ENCODE measurements at places on chromosomes 5 and 9.

DNA sequence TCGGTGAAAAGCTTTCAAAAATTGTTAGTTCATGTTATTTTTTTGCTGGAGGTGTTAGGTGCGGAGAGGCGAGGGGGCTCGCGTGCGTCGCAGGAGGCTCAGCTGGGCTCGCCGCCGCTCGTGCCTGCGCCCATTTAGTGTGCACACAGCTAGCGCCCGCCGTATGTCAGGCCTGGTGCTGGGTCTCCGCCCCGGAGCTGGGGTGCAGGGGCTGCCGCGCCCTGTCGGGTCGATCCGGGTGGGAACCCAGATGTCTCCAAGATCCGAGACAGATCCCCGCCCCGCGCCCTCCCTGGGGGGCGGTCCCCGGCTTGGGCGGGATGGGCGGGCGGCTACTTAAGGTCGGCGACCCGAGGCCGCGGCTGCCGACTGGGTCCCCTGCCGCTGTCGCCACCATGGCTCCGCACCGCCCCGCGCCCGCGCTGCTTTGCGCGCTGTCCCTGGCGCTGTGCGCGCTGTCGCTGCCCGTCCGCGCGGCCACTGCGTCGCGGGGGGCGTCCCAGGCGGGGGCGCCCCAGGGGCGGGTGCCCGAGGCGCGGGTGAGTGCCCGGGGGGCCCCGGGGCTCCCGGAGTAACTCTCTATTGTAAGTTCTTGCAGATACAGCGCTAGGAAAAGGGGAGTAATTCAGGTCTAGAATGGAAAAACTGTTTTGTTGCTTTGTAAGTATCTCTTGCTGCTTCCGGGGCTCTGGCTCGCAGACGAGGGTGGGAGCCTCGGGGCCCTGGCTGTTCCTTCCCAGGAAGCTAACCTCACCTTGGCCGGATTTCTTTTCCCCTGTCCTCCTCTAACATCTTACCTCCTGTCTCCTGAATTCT lies 31.7 kb downstream of the GSN start:
- DNase-seq = no peak

- DNase-seq = no peak
These were observed 356.8 kb upstream of the CHD1 start for GRCh38 chr5:99285606-99286005.

- DNase-seq = no peak
These were observed 20.1 kb downstream of the ATOX1 start for GRCh38 chr5:151738125-151738848.

DNA sequence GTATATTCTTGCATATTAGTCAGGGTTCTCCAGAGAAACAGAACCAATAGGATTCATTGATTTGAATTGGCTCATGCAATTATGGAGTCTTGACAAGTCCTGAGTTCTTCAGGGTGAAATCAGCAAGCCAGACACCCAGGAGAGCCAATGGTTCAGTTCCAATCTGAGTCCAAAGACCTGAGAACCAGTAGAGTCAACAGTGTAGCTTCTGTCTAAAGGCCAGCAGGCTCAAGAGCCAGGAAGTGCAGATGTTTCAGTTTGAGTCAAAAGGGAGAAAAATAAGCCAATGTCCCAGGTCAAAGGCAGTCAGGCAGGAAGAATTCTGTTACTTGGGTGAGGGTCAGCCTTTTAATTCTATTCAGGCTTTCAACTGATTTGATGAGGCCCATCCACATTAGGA lies 37.8 kb upstream of the ANKRD34B start:
- no peak for DNase-seq

GRCh38 chr5:218457-219291 lies 554 bp downstream of the SDHA start:
- no peak for DNase-seq

DNA sequence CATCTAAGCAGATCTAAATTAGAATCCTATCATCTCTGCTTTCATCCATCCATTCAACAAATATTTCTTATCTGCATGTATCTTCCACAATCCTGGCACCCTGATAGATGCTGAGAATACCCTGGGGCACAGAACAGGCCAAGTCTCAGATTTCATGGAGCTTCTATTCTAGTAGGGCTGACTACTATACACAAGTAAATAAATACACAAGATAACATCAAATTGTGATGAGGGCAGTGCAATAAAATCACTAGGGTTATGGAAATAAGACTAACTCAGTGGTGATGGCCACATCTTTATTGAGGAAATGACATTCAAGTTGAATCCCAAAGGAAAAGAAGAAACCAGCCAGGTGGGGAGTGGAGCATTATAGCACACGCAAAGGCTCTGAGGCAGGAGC lies 138.4 kb upstream of the GLRA1 start:
- no peak for DNase-seq

DNA sequence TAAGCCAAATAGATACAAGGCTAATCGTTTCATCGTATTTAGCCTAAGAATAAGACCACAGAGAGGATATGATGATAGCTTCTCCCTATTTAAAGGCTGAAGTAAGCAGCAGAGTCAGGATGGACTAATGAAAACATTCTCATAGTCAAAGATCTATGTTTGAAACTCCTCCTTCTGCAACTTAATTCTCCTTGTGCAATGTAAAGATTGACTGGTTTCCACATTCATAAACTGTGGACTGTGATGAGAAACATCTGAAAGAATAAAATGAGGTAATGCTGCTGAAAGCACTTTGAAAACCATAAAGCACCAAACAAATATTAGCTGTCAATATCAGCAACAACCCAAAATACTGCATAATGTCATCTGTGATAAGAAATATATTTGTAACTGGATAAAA lies 361.9 kb downstream of the CSNK1G3 start:
- DNase-seq = no peak

DNA sequence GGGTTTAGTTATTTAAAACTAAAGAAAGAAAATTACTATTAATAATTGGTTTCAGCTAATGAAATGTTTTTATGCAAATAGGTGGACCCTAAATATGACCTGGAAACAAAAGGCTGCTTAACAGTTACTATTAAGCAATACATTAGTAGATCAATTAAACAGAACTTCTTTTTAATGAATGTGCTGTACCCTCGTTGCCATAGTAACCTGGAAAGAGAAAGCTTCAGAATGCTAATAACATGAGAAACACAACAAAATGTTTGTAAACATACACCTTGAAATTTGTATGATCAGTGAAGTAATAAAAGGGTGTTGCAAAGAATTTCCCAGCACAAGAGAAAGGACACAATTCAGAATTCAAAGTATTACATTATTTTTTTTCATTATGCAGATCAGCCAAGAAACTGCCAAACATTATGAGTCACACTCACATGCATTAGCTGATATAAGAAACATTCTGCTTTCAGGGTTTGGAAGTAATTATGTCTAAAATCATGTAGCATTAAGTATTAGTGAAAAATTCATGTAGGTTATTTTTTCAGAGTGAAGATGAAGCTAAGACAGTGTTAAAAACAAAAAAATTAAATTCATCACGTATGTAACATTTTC lies 348.3 kb downstream of the ISL1 start:
- no peak for DNase-seq

DNA sequence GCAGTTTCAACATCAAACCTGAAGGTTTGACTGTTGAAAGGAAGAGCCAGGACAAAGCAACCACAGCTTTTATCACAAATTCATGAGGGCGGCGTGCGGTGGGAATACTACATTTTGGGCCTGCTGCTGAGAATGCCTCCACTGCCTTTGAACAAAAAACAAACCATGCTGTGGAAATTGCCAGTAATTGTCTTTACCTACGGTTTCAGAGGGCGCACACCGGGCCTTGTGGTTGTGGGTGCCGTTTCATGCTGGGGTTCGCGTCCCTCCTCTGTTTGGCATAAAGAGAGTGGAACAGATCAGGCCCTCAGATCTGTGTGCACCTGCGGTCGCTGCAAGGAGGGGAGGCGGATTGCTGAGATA lies 27.6 kb upstream of the TCF7 start:
- peak; percentile 20 for DNase-seq

- no peak for DNase-seq
These were observed 320.9 kb downstream of the NTRK2 start for GRCh38 chr9:84990416-84990815.

DNA sequence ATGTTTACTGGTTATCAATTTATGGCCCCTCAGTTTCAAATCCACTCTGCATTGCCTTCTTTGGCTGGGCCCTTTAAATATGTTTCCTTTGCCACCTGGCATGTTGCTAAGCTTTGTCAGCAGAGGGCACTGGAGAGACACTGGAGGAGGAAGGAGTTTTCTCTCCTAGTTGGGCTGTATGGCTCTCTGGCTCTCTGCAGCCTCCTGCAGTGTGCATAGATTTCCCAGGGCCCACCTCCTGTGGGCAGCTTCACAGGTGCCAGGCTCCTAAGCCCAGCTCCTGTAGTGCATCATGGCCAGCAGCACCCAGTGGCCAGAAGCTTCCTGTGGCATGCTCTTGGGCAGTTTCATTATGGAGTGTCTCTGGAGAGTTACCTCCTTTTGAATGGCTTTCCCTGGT lies 23.3 kb downstream of the CAVIN4 start:
- DNase-seq = peak; percentile 81

DNA sequence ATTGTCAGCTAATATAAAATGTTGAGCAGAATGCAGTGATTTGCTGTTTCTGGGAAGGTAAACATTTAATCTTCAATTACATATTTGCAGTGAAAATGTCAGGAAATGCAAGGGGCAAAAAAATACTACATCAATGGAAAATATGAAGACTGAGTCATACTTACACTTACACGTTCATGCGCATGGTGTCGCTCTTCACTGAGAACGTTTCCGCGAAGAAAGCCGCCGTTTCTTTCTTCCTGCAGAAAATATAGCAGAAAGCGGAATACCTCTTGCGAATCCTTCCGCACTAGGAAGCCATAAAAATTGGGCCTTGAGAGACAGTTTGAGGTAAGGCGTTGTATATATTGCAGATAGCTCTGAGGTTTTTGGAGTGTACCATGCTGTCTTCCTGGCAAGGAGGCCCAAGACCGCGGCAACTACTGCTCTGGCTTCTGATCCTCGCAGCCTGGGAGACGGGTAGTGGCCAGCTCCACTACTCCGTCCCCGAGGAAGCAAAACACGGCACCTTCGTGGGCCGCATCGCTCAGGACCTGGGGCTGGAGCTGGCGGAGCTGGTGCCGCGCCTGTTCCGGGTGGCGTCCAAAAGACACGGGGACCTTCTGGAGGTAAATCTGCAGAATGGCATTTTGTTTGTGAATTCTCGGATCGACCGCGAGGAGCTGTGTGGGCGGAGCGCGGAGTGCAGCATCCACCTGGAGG lies at the start of gene PCDHA13:
PCDHA13 (plus strand) TSS at position 236 of the 702 bp plus-strand sequence; CDS start at position 381, 145 bp downstream.
- peak; percentile 38 for DNase-seq

DNA sequence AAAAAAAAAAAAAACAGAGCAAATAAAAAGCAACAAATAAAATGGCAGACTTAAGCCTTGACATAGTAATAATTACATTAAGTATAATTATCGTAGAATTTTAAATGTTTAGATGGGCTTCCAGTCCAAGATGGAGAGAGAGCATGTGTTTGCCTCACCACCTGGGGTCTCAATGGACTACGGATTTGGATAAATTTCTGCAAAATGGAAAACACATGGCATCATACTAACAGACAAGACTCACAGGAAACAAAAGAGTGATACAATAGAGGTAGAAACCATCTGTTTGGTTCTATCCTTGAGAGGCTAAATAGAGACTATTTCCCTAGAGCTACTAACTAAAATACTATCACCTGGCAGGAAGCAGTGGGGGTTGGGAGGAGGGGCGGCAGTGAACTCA lies 144.3 kb downstream of the MUSK start:
- no peak for DNase-seq

GRCh38 chr9:4665357-4665756 lies 923 bp downstream of the SPATA6L start:
- DNase-seq = no peak

DNA sequence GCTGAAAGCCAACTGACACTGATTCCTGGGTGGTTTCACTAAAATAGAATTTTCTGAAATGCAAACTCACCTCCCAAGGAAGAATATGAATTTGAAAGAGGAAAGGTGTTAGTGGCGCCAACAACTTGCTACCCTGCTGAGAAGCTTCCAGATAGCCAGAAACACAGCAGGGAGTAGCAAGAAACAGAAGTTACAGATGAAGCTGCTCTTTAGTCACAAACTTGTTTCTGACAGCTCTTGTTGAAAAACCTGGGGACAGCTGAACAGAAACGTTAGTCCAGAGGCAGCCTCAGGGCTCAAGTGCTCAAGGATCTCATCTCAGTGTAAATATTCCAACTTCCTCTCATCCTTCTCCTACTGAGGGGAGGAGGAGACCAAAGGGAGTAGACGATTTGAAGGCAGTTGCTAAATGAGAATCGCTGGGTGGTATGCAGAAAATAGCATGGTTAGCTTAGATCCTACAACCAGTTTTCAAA lies 184.1 kb downstream of the PDE4D start:
- DNase-seq = peak; percentile 56

DNA sequence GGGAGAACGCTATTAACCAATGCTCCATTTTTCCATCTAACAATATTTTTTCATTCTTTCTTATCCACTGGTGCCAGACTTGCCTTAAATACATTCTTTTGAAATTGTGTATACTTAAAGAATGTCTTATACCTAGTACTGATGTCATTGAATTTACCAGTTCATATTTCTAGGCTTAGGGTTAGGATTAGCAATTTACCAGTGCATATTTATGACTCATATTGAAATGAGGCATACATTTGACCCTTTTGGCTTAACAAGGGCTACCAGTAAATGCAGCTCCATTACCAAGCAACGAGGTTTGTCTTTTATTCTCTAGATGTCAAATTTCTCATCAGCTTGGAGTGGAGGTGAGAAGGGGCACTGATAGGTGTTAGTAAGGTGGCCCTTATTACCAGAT lies 89.5 kb downstream of the CDH9 start:
- no peak for DNase-seq

- DNase-seq = no peak
These were observed 51.8 kb downstream of the NDST1 start for GRCh38 chr5:150559701-150560100.

GRCh38 chr9:21750021-21750735 lies 52.3 kb upstream of the MTAP start:
- DNase-seq = no peak

- peak; percentile 84 for DNase-seq
These were observed 34.6 kb downstream of the SPARC start for GRCh38 chr5:151651997-151652645.

DNA sequence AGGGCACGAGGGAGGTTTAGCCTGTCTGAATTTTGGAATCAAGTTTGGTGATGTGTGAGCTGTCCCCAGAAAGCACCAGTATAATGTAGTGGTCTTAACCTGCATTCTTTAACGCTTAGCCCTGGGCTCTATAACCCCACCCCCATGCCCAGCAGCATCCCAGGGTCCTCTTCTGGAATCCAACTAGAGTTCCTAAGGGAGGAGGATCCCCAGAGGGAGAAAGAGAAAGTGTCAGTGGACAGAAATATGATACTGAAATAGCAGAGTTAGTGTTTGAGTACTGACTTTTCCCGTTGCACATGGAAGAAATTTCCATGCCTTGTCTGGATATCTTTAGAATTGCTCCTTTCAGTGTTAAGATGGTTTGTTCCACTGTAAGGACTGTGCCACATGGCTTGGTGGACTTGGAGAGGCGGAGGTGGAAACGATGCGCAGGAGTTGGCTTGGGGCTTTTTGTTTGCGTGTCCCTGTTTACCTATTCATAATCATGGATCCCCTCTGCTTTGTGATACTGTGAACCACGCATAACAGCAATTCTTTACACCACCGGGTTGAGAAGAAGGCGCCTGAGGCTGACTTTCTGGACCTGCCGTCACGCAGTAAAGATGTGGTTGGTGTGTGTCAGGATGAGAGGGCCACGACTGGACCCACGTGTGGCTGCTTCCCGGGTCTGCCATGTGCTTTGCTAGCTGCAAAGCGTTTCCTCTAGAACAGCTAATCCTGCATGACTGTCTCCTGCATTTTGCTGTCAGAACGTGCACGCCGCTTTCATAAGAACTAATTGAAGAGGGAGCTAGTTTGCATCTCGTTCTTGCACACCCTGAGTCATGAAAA lies 142.3 kb downstream of the SMARCA2 start:
- DNase-seq = peak; percentile 37

- DNase-seq = peak; percentile 55
These were observed 185.9 kb downstream of the ERCC6L2 start for GRCh38 chr9:96061293-96061987.

- no peak for DNase-seq
These were observed 438 bp downstream of the NSUN2 start for GRCh38 chr5:6632324-6632887.

Data from H9 (cell line).